Activated T-helper 1 cell treated with anti-CD3 and anti-CD28 coated beads, Interleukin-12 subunit alpha, Interleukin-12 subunit beta, Interleukin-2, Interleukin-4 antibody, amounts not matched to agents 30 ng/mL and 10 ng/mL and 1 ng/mL, durations not matched to agents 14 hours and 24 hours and 36 hours (primary cell): ENCODE measurements at places on chromosomes 11 and 22.

- DNase-seq = no peak
Measured at GRCh38 chr11:11952036-11952435, 56.4 kb downstream of the DKK3 start.

- DNase-seq = no peak
Measured at GRCh38 chr11:121191818-121192217, 90.8 kb downstream of the TECTA start.

GRCh38 chr11:110728883-110729282 is 16.6 kb upstream of the ARHGAP20 start:
- DNase-seq = no peak

DNA sequence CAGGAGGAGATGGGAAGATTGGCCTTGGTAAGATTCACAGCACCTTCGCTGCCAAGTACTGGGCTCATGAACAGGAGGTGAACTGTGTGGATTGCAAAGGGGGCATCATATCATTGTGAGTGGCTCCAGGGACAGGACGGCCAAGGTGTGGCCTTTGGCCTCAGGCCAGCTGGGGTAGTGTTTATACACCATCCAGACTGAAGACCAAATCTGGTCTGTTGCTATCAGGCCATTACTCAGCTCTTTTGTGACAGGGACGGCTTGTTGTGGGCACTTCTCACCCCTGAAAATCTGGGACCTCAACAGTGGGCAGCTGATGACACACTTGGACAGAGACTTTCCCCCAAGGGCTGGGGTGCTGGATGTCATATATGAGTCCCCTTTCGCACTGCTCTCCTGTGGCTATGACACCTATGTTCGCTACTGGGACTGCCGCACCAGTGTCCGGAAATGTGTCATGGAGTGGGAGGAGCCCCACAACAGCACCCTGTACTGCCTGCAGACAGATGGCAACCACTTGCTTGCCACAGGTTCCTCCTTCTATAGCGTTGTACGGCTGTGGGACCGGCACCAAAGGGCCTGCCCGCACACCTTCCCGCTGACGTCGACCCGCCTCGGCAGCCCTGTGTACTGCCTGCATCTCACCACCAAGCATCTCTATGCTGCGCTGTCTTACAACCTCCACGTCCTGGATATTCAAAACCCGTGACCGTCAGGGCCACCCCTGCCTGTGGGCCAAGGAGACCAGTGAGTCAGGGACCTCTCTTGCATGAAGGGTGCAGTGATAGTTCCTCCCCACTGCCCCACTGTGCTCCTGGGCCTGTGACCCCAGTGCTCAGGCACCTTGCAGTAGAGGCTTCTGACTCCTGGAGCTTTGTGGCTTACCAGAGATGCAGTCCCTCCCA is 83.6 kb downstream of the BCR start:
- peak; percentile 19 for DNase-seq

DNA sequence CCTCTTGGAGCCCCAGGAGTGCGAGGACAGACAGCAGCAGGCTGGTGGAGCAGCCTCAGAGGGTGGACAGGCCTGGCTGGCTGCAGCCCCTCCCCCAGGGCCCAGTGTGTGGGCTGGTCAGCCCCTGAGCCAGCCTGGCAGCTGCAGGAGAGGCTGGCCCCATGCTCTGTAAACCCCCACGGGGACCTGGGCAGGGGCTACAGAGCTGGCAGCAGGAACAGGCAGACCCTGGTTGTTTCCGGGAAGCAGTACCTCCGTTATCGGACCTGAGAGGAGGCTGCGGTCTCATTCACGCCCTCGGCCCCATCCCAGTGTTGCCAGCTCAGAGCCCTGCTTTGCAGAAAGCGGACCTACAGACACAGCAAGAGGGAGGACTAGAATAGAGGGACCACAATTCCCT is 38.5 kb upstream of the COMT start:
- DNase-seq = no peak

DNA sequence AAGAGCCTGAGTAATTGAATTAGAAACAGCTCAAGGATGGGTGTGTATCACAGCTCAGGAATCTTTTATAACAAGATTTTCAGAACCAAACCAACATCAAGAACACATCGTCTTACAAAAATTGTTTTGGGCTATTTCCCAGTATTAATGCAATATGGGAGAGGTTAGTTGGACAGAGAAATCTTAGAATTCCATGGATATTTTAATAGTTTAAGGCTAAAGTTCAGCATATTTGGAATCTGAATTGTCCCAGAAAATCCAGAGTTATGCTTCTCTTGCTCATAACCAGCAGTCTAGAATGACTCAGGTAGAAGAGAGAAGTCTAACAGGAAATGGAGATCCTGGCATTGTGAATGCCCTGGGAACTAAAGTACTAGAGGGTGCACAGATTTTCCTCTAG is 74.6 kb downstream of the ADM start:
- no peak for DNase-seq

- no peak for DNase-seq
Measured at GRCh38 chr11:79406376-79406775, 34.5 kb downstream of the TENM4 start.

- no peak for DNase-seq
Measured at GRCh38 chr11:64869571-64870175, 8.7 kb downstream of the EHD1 start.

DNA sequence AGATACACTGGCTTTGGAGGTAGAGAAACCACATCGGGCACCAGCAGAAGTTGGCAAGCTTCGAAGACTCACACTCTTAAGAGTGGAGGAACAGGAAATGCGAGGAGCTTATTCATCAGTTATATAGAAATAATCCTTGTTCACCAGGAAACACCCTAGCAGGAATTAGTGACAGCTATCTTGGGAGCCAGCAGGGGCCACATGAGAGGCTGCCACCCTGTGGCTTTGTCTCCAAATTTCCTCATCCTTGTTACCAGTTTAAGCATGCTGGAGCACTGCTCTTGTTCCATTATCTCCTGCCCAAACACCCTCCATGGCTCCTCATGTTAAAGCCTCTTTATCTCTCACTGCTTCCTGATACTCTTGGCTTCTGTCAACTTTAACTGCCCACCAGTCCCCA is 131.0 kb downstream of the PLEKHA7 start:
- DNase-seq = no peak

- DNase-seq = no peak
Measured at GRCh38 chr11:46090375-46090774, 30.9 kb downstream of the PHF21A start.

DNA sequence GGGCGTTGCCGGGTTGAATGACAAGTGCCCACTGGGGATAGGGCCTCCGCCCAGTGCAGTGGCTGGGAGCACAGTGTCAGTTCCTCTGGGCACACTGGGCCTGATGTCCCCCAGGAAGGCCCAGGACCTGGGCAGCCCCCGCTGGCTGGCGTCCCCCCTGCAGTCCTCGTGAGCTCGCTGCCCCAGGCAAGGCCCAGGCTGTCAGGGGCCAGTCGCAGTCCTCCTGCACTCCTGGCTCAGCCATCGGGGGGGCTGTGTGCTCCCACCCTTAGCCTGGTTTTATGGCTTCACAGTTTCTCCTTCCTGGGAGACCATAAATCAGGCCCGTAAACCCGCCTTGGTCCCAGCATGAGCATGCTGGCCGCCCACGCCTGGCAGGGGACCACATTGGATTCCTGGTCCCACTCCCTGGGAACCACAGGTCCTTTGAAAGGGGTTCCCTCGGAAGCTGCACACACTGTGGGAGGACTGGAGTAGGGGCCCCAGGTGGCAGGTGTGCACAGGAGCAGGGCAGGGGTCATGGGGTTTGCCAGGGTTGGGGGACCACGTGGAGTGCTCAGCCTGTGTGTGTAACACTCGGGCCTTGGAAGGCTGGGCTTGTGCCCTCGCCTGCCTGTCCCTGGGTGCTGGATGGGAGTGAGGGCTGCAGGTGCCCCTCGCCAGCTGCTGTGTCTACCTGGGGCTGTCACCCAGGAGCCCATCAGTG is 113.6 kb downstream of the KCNQ1OT1 start:
- no peak for DNase-seq

- DNase-seq = no peak
Measured at GRCh38 chr11:876545-876944, 33.9 kb downstream of the TSPAN4 start.

GRCh38 chr22:25348391-25348790 is 129.0 kb downstream of the CRYBB2 start:
- no peak for DNase-seq

DNA sequence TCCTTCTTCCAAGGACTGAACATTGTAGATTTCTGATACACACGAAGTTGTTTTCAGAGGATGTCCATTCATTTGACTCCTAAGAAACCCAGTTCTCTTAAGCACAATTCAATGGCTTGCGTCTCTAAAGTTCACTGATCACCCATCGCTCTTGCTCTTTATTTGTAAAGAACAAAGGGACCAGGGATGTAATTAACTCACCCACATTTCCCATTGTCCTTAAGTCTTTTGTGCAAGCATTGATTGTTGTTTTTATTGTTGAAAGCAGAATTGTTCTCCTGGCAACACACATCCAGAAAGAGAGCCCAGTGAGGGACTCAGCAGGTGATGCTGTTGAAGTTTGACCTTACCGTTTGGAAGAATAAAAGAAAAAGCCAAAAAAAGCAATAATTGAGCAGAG is 59.2 kb downstream of the SPON1 start:
- DNase-seq = no peak

GRCh38 chr11:2694995-2695939 is 4.5 kb downstream of the KCNQ1OT1 start:
- DNase-seq = no peak

GRCh38 chr11:95647355-95647754 is 142.2 kb downstream of the FAM76B start:
- no peak for DNase-seq

DNA sequence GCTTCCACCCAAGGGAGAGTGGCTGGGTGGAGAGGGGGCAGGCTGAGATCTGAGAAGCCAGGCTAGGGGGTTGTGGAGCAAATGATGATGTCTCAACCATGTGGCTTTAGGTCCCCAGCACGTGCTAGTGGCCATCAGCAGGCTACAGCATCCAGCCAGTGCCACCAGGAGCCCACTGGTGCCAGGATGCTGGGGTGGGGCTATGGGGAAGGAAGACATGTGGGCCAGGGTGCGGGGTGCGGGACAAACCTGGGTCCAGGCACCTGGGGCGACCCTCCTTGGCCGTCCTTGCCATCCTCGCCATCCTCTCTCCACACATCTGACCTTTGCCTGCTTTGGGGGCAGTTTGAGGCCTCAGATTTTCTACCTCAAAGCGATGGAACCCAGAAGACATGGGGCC is 104.3 kb downstream of the KCNQ1 start:
- DNase-seq = no peak

DNA sequence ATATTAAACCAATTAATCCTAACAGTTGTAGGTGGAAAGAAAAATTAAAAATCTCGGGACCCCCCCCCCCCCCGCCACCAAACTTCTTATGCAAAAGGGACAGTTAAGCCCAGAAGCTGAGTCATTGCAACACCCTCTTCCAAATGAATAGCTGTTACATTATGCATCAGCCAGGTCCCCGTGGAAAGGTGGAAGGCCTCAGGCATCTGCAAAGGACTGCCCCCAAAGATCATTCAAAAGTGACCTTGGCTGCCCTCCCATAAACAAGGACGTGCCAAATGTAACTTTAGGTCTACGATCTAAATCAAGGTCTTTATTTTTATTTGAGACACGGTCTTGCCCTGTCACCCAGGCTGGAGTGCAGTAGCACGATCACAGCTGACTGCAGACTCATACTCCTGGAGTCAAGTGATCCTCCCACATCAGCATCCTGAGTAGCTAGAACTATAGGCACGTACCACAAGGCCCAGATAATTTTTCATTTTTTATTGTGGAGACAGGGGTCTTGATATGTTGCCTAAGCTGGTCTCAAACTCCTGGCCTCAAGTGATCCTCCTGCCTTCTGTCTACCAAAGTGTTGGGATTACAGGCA is 22.8 kb downstream of the SYN3 start:
- DNase-seq = no peak

DNA sequence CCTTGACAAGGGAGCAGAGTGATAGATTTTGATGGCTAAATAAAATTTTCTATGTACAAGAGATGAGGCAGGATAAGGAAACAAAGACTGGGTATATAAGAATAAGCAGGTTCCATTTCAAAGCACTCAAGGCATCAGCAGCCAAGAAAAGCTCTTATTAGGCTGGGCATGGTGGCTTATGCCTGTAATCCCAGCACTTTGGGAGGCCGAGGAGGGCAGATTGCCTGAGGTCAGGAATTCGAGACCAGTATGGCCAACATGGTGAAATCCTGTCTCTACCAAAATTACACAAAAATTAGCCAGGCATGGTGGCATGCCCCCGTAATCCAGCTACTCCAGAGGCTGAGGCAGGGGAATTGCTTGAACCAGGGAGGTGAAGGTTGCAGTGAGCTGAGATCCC is 563.4 kb upstream of the CCDC179 start:
- no peak for DNase-seq

DNA sequence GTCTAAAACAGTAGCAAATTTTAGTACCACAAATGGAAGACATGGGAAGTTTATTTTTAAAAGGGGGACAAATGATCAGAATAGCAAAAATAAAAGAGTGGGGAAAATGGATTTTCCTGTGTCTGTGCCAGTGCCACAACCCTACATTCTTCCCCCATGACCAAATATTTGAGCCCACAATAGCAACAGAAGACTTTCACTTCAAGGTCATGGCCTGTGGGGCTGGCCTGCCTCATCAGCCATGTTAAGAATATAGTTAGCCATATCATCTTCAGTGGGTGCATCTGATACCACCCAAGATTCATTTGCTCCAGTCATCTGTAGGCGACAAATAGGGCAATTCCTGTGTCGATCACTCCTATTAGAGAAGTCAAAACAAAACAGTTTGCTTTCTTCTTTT is 26.3 kb downstream of the RNF141 start:
- no peak for DNase-seq

DNA sequence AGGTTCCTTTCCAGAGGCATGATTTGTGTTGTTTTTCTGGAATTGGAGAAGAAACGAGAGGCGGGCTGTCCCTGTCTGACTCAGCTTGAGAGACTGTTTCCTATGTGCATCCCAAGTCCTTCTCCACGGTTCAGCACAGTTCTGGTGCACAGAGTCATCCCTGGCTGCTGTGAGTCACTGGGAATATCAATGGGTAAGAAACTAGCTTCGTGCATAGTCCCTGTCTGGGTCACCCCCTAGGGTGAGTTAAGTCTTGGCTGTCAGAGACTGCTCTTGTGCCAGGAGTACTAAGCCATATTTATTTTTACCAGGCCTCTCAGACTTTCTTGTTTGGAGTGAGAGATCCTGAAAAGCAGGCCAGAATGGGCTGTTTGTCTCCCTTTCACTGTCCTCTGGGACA is 2.4 kb upstream of the LRP4 start:
- no peak for DNase-seq

GRCh38 chr11:36130401-36130800 is 158.8 kb downstream of the COMMD9 start:
- DNase-seq = no peak

DNA sequence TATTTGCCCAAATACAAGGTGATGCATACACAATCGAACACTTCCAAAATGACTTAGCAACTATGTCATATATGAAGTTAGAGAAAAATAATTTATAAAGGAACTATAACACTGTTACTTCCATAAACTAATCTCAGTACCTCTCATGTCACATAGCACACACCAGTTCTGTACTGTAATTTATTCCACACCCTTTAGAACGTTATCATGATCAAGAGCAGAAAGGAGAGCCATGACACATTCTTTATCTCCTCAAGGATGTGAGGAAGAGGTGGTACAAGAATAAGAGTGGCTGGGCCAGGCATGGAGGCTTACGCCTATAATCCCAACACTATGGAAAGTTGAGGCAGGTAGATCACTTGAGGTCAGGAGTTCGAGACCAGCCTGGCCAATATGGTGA is 31.1 kb downstream of the PICALM start:
- no peak for DNase-seq

- no peak for DNase-seq
Measured at GRCh38 chr22:48567213-48567975, 1260.3 kb downstream of the BRD1 start.

GRCh38 chr11:6755303-6755952 is 16.3 kb downstream of the OR2AG2 start:
- DNase-seq = peak; percentile 10
